ENCODE measurements at places on chromosomes 13 and 19. TPM values are rescaled to one million over a fixed set of nuclear protein-coding genes. Genes with fewer than 3 reads are reported as not detected.

GRCh38 chr13:29454931-29455481 is 140.5 kb downstream of the SLC7A1 start:
- no peaks in the 10 kb centered on the region for H3K27me3 ChIP-seq
- no peak overlapping the region for H3K4me3 ChIP-seq
- no peaks in the 10 kb centered on the region for H3K4me1 ChIP-seq
- H3K27ac ChIP-seq = no peak overlapping the region
- H3K36me3 ChIP-seq = no peaks in the 10 kb centered on the region

GRCh38 chr13:111513766-111514609 is 193.5 kb downstream of the TEX29 start:
- ATAC-seq = no peak
- H3K27ac ChIP-seq = no peak overlapping the region
- H3K36me3 ChIP-seq = no peaks in the 10 kb centered on the region
- no peaks in the 10 kb centered on the region for H3K4me1 ChIP-seq

The GEMIN7 gene
- 6.4 TPM for total RNA-seq

GRCh38 chr13:34941436-34941834 is 635 bp upstream of the NBEA start:
- ATAC-seq = peak; percentile 14
- H3K27me3 ChIP-seq = no peaks in the 10 kb centered on the region
- H3K4me3 ChIP-seq = peak overlapping the region; percentile 95
- H3K27ac ChIP-seq = peak overlapping the region; percentile 89
- peaks cover 37% of the 10 kb centered on the region for H3K4me1 ChIP-seq

GRCh38 chr13:68509734-68510621 is 1279.8 kb upstream of the PCDH9 start:
- no peaks in the 10 kb centered on the region for H3K36me3 ChIP-seq
- H3K27me3 ChIP-seq = no peaks in the 10 kb centered on the region
- no peak for ATAC-seq
- H3K4me1 ChIP-seq = no peaks in the 10 kb centered on the region
- H3K27ac ChIP-seq = no peak overlapping the region

The CBARP gene
- 0.13 TPM for total RNA-seq

DNA sequence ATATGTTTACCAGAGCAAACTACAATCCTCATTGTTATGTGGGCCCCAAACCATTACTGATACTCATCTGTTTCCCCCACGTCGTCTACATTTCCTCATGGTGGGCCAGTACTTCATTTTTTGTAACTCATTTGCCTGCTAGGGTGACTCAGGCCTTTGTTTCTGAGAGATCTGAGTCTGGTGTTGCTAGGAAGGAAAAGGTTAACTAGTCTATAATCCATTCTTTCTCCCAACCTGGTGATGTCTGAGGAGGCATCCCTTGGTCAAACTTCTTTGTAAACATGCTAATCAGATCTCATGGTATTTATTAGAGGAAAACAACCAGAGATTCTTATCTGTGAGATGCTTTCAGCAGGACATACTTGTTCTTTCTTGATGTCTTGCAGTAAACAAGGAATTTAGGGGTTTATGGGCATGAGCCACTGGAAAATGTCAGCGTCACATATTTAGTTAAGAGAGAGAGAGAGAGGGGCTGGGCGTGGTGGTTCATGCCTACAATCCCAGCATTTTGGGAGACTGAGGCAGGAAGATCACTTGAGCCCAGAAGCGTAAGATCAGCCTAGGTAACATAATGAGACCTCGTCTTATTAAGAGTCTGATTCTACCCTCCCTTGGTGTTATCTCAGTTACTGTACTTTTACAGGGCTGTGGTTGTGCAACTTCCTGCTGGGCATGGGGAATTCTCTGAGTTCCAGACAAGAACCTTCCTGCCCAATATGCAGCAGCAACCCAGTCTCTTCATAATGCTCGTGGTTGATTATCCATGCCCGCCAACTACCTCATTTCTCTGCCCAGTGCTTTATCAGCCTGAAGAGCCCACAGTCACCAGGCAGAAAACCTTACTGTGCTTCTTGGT is 9.7 kb upstream of the DPRX start:
- H3K36me3 ChIP-seq = no peaks in the 10 kb centered on the region
- H3K4me1 ChIP-seq = no peaks in the 10 kb centered on the region
- peaks cover 9% of the 10 kb centered on the region for H3K27me3 ChIP-seq
- no peak overlapping the region for H3K27ac ChIP-seq
- ATAC-seq = no peak

The GPR18 gene
- not detected for total RNA-seq

The WDR88 gene
- not detected for total RNA-seq

The ZNF540 gene
- total RNA-seq = 5.4 TPM

DNA sequence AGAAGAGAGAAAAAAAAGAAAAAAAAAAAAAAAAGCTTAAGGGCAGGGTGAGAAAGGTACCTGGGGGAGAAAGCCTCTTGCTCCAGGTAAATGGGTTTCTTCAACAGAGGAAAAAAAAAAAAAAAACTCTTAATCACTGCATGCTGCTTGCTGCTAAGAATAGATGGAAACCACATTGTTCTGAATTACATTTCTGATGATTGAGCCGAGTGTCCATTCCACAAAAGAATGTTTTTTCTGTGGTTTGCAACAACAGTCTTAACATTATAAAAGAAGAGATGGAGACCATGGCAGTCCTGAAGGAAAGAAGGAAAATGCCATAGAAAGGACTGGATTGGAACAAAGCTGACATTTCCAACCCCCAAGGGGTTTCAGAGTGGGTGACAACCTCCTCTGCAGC is 1312.7 kb downstream of the SLITRK1 start:
- no peaks in the 10 kb centered on the region for H3K4me1 ChIP-seq
- no peak overlapping the region for H3K27ac ChIP-seq
- no peaks in the 10 kb centered on the region for H3K36me3 ChIP-seq
- H3K4me3 ChIP-seq = no peak overlapping the region
- ATAC-seq = no peak
- no peaks in the 10 kb centered on the region for H3K27me3 ChIP-seq

The ATXN8OS gene
- not detected for total RNA-seq

The GNA15 gene
- 9.3 TPM for total RNA-seq

- H3K4me3 ChIP-seq = no peak overlapping the region
- ATAC-seq = no peak
- no peaks in the 10 kb centered on the region for H3K36me3 ChIP-seq
- no peak overlapping the region for H3K27ac ChIP-seq
- H3K27me3 ChIP-seq = no peaks in the 10 kb centered on the region
- peaks cover 6% of the 10 kb centered on the region for H3K4me1 ChIP-seq
These were observed 767.6 kb upstream of the SLITRK1 start for GRCh38 chr13:84649853-84650252.

DNA sequence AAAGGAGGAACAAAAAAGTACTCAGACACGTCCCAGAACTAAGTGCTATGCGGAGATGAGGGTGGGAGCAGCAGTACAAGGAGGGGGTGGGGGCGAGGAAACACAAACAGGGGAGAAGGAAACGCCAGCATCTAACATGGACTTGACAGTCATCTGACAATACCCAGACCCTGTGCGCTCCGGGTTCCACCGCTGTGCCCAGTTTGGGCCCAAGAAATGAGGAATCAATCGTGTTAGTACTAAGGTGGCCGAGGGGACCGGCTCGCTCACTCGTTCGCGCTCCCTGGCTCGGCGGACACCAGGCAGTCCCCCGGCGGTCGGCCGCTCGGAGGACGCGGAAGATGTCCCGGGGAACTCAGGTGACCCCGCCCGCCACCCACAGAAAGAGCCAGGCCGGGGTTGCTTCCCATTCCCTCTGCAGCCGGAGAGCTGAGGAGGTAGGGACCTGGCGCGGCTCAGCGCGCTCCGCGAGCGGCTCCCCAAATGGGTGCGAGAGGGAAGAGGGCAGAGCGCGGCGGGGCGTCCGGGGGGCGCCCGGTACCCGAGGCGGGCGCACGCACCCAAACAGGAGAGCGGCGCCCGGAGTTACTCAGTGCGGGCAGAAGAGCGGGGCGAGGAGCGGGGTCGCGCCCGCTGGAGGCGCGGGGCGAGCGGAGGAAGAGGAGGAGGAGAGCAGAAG is 616 bp downstream of the TSHZ3 start:
- H3K27me3 ChIP-seq = no peaks in the 10 kb centered on the region
- H3K4me3 ChIP-seq = peak overlapping the region; percentile 99
- H3K36me3 ChIP-seq = no peaks in the 10 kb centered on the region
- peaks cover 27% of the 10 kb centered on the region for H3K4me1 ChIP-seq
- peak; percentile 4 for ATAC-seq
- H3K27ac ChIP-seq = peak overlapping the region; percentile 90

- no peaks in the 10 kb centered on the region for H3K4me1 ChIP-seq
- no peak overlapping the region for H3K4me3 ChIP-seq
- ATAC-seq = no peak
- no peaks in the 10 kb centered on the region for H3K27me3 ChIP-seq
- no peaks in the 10 kb centered on the region for H3K36me3 ChIP-seq
These were observed 25.9 kb downstream of the ARHGAP35 start for GRCh38 chr19:46886546-46887239.

The LSM14A gene
- 106 TPM for total RNA-seq

GRCh38 chr19:14066134-14066533 is 4.3 kb upstream of the PALM3 start:
- H3K27me3 ChIP-seq = peaks cover 21% of the 10 kb centered on the region
- no peaks in the 10 kb centered on the region for H3K4me1 ChIP-seq
- no peak overlapping the region for H3K4me3 ChIP-seq

The WDR62 gene
- total RNA-seq = 0.31 TPM

GRCh38 chr13:38582133-38582532 is 104.7 kb upstream of the FREM2 start:
- H3K4me3 ChIP-seq = no peak overlapping the region
- H3K4me1 ChIP-seq = no peaks in the 10 kb centered on the region
- ATAC-seq = no peak
- H3K27me3 ChIP-seq = no peaks in the 10 kb centered on the region
- no peaks in the 10 kb centered on the region for H3K36me3 ChIP-seq
- no peak overlapping the region for H3K27ac ChIP-seq

GRCh38 chr13:24160458-24161009 is at the start of gene SPATA13:
Gene SPATA13, plus strand, starts transcription at chr13:24160720. Its CDS starts 62,210 bp downstream, at chr13:24222930.
- H3K27ac ChIP-seq = peak within 1 kb of the TSS; percentile 66
- peaks cover 29% of the 10 kb centered on the region for H3K27me3 ChIP-seq
- ATAC-seq = peak; percentile 92

DNA sequence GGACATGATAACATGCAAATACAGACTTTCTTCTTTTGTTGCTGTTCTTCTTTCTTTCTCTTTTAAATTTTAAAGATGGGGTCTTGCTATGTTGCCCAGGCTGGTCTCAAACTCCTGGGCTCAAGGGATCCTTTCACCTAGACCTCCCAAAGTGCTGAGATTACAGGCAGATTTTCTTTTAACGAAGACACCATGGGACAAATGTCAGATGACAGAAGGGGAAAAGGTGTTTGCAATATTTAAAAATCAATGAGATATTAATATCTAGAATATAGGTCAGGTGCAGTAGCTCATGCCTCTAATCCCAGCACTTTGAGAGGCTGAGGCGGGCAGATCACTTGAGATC is 3.7 kb upstream of the RYR1 start:
- no peaks in the 10 kb centered on the region for H3K36me3 ChIP-seq
- ATAC-seq = no peak
- peaks cover 8% of the 10 kb centered on the region for H3K4me1 ChIP-seq
- H3K27me3 ChIP-seq = peaks cover 63% of the 10 kb centered on the region
- no peak overlapping the region for H3K4me3 ChIP-seq
- no peak overlapping the region for H3K27ac ChIP-seq

GRCh38 chr19:3184847-3185460 is 776 bp upstream of the NCLN start:
- H3K4me1 ChIP-seq = peaks cover 22% of the 10 kb centered on the region
- no peaks in the 10 kb centered on the region for H3K36me3 ChIP-seq
- H3K27ac ChIP-seq = no peak overlapping the region

The CEACAM16 gene
- total RNA-seq = not detected

The CYP2A6 gene
- total RNA-seq = not detected

DNA sequence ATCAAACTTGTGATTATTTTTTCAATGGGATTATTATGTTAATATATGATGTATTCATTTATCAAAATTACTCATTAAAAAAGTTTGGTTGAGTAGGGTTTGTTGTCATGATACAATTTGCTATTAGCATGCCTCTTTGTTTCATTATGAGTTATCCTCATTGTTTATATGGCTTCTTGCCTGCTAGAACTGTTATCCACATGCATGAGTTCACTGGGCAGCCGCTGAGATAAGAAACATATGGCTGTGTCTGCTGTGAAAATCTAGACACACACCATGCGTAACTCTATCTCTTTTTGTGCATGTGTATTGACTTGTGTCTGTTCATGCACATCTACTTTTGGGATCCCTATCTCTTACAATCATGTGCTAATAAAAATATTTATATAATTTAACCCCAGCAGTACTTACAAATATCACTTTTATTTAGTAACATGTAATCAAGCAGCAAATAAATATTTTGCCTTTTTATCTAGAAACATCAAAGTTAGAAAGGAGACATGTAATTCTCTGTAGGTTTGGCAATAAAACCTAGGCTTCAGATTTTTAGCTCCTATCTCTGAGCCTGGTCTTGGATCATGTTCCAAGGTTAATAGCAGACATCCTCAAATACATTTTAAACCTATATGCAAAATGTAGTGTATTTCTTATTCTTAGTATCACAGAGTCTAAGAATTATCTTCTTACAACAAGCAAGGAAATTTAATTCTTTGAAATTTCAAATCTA is 11.2 kb upstream of the KLF12 start:
- H3K27ac ChIP-seq = no peak overlapping the region
- no peaks in the 10 kb centered on the region for H3K36me3 ChIP-seq
- H3K27me3 ChIP-seq = no peaks in the 10 kb centered on the region
- H3K4me3 ChIP-seq = no peak overlapping the region

DNA sequence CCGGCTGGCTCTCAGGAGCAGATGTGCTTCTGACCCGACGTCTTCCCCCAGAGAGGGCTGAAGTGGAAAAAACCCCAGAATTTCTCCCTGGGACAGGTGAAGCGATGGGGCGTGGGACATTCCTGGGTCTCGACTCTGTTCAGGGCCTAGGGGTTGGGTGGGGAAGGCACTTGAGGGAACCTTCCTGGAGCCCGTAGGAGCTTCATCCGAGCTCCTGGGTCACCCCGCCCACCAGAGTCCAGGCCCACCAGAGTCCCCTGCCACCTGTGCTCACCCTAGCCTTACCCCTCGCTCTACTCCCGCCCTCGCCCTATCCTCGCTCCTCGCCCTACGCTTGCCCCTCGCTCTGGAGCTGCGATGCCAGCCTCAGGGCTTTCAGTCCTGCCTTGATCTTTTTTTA is 23.2 kb downstream of the EPN1 start:
- no peak overlapping the region for H3K4me3 ChIP-seq
- no peak for ATAC-seq
- no peak overlapping the region for H3K27ac ChIP-seq
- H3K4me1 ChIP-seq = no peaks in the 10 kb centered on the region
- no peaks in the 10 kb centered on the region for H3K27me3 ChIP-seq
- no peaks in the 10 kb centered on the region for H3K36me3 ChIP-seq

GRCh38 chr19:55189403-55189835 is 9.3 kb upstream of the SYT5 start:
- ATAC-seq = peak; percentile 82
- no peaks in the 10 kb centered on the region for H3K36me3 ChIP-seq
- H3K27me3 ChIP-seq = peaks cover 61% of the 10 kb centered on the region
- no peaks in the 10 kb centered on the region for H3K4me1 ChIP-seq

Measured in gastroesophageal sphincter (tissue), 4 donors.